ENCODE measurements at places on chromosomes 12 and 14.
A peak's percentile ranks its signal among the peaks of the same experiment; 100 is the strongest.

DNA sequence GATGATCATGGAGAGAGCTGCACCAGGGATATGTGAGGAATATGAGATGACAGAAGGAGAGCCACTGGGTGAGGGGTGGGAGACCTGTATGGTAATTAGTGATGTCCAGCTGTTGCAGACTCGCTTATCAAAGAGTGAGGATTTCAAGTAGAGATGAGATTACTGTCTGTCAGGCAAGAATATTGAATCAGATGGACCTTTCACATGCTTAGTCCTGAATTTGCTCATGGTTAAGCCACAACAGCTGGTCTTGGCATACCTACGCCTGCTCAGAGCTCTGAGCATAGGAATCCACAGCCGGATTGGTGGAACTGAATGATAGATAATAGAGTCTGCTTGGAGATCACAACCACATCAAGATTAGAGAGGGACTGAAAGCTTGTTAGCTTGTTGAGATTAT lies 115.2 kb upstream of the ARHGAP5 start:
- no peak for DNase-seq

DNA sequence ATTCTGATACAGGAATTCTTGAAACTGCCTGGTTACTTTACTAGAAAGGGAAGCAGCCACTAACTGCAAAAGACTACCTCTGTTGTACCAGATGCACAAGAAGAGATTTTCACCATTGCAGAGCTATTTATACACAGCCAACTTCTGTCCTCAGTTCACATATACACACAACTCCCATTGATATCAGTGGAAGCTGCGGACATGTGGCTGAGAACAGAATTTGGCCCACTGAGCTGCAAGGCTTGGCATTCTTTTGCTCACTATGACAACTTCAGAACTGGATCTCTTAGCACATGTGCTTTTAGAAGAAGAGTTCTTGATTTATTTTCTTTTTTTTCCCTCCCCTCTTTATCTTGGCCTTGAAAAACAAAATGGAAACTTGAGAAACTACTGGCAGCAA lies 28.3 kb downstream of the PTPRO start:
- DNase-seq, result no peak

DNA sequence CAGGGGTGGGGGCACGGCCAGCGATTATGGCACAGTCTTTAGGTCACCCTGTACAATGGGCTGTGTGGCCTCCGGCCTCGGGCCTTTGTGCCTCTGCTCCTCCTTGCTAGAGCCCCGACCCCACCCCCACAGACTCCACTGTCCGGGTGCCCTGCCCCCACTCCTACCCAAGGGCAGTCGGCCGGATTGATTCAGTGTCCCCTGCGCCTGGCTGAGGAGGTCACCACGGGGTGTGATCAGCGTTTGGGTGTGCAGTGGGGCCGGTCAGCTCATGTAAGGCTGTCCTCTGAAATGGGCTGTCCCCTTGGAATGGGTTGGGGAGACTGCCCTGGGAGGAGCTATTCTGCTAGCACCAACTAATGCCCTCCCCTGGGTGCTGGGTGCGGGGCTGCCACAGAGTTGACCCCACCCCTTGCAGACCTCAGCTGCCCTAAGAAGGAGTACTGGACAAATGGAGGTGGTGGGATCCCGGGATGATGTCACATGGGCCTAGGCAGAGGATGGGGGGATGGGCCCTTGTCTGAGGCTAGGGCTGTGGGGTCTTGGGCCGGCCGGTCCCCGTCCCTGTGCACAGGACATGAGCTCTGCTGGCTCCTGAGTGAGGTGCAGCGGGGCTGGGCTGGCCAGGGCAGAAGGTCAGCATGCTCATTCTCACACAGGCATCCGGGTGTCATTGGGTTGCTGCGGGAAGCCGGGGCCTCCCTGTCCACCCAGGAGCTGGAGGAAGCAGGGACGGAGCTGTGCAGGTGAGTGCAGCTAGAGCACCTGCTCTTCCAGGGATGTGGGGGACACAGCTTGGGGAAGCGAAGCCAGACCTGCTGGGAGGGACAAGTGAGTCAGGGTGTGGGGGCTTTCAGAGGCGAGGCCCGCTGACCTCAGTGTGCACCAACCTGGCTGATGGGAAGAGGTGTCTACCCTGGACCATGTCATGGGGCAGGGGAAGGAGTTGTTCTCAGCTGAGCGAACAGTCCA lies 23.4 kb downstream of the ASPG start:
- no peak for DNase-seq

GRCh38 chr12:105946493-105946901 lies 192.3 kb downstream of the NUAK1 start:
- no peak for DNase-seq

GRCh38 chr12:44689587-44689986 lies 186.5 kb downstream of the NELL2 start:
- DNase-seq, result no peak

DNA sequence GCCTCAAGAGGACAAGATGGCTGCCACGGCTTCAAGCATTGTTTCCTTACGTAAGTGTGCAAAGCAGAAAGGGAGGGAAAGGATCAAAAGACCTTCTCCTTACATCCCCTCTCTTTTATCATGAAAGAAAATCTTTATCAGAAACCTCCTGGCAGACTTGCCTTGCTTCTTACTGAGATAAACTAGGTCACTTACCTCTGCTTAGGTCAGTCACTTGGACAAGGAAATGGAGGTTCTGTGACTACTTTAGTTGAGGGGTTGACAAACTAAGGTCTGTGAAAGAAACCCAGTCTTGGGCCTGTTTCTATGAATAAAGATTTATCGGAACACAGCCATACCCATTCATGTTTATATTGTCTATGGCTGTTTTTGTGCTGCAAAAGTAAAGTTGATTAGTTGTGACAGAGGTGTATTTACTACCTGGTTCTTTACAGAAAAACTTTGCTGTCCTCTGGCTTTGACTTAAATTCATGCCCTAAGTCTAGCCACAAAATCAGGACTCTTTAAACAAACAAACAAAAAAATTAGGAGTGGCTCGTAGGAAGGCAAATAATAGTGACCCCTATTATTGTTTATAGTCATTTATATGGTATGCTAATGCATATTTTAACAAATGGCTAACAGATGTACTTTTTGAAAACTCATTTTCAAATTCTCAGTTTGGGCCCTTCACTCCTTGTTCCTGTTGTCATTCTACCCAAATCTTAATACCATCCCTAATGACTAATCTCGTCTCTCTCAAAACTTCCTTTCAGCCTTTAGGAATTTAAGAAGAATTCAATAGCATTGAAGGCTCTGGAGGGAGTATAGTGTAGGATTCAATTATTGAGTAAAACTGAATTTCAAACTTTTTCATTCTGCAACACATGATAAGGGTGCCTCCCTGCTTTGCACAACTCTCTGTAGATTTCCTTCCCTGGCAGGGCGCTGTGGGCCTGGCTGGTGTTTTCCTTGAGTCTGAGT lies 42.0 kb upstream of the ATP2B1 start:
- no peak for DNase-seq

- peak; percentile 5 for DNase-seq
Observed at GRCh38 chr14:28751467-28752058, 15.0 kb upstream of the FOXG1 start.

All from T1000 (cell line).